ENCODE measurements at places on chromosomes 2 and 18.

GRCh38 chr2:20424300-20425290, 22.3 kb upstream of the RHOB start:
- no peak for DNase-seq

- DNase-seq: no peak
Observed at GRCh38 chr2:128710729-128711128, 392.1 kb upstream of the HS6ST1 start.

DNA sequence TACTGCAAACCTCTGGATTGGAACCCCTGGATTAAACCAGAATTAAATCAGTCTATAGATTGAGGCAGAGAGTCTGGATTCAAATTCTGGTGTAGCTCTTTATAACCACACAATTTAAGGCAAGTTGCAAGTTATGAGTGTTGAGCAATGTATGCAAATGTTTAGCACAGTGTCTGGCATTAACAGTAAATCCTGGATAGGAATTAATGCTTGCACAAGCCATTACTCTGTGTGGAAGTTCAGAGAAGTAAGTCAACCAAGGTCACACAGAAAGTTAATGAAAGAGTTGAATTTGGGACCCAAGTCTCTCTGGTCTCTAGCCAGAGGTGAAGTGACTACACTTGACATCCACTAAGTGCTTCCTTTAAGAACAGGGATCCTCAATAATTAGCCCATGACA, 2.0 kb upstream of the MARCO start:
- DNase-seq: no peak

- no peak for DNase-seq
Observed at GRCh38 chr2:74332550-74333174, 10.6 kb downstream of the SLC4A5 start.

- DNase-seq: no peak
Observed at GRCh38 chr2:218567797-218568189, 358 bp downstream of the USP37 start.

GRCh38 chr2:237571551-237571950, 5.2 kb downstream of the PRLH start:
- no peak for DNase-seq

GRCh38 chr2:11625671-11626070, 44.3 kb downstream of the NTSR2 start:
- DNase-seq: no peak

- DNase-seq: no peak
Observed at GRCh38 chr2:240646900-240647502, 21.7 kb downstream of the GPR35 start.

- DNase-seq: peak; percentile 77
Observed at GRCh38 chr18:77133835-77134496, 1.4 kb upstream of the MBP start.

- no peak for DNase-seq
Observed at GRCh38 chr2:38262069-38262871, 114.8 kb downstream of the ATL2 start.

DNA sequence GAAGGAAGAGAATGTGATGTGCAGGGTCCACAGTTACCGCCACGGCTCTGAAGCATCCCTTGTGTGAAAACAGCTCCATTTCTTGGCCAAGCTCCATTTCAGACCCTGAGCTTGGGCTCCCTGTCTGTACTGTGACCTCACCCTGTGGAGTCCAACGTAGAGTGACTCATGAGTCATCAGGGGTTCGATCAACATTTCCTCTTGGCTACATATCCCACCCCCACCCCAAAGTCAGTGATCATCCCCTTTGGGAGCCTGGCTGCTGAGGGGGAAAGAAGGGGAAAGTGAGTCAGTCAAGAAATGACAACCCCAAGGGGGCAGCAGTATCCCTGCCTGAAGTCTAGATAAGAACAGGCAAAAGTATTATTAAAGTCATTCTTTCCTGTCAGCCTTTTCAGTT, 62.2 kb downstream of the PAPOLG start:
- peak; percentile 19 for DNase-seq

GRCh38 chr2:8324164-8324856, 357.5 kb upstream of the ID2 start:
- DNase-seq: peak; percentile 87

DNA sequence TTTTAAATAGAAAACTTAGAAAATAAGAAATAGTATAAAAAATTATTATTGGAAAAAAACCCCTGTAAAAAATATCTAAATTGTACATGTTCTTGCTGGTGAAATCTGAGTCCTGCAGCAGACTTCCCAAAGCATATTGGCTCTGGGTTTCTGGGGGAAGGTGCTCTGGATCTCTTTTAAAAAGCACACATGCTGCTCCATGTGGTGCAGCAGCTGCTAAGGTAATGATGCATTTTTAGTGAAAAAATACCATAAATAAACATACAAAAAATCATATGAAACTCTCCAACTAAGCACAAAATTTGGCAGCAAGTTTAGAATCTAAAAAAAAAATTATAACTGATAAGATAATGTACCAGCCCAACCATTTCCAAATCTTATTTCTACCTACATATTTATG, 216.5 kb downstream of the GPD2 start:
- no peak for DNase-seq

DNA sequence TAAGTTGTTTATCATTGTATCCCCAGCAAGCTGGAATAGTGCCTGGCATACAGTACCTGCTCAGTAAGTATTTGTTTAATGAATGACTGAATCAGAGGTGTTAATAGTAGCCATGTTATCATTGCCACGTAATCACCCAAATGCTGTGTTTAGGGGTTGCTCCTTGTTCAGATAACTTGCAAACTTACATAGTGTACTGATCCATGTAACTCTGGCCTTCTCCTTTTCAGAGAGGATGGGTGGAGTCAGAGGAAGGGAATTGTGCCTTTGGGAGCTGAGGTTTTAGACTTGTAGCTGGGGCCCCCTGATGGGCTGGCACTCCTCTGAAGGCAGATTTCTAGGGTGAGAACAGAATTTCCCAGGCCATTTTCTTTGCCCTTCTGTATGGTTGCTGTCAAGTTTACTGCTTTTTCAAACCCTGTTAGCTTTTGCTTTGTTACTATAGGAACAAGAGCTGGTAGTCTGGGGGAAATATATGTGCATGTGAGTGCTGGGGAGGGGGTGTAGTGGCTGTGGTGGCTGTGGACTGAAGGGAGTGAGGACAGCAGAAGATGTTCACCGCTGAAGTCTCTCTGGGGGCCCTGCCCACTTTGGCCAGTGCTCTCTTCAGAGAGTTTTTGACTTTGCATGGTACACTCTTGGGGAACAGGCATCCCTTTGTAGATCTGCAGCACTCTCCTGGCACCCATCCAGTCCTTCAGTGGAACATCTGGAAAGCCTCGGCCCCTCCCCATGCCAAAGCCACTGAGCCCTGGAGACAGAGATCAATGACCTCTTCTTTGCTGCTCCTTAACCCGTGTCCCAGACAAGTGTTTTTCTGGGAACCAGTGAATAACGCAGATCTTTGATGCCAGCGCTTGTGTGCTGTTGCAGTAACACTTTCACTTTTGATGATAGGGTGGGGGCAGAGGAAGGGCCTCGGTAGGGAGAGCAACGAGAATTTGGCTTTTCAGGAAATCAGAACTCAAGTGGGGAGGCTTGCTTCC, 209.0 kb downstream of the PRKCE start:
- DNase-seq: no peak

GRCh38 chr18:2223849-2224248, 347.5 kb downstream of the METTL4 start:
- DNase-seq: no peak

GRCh38 chr18:31554776-31555175, 36.9 kb upstream of the TTR start:
- no peak for DNase-seq

DNA sequence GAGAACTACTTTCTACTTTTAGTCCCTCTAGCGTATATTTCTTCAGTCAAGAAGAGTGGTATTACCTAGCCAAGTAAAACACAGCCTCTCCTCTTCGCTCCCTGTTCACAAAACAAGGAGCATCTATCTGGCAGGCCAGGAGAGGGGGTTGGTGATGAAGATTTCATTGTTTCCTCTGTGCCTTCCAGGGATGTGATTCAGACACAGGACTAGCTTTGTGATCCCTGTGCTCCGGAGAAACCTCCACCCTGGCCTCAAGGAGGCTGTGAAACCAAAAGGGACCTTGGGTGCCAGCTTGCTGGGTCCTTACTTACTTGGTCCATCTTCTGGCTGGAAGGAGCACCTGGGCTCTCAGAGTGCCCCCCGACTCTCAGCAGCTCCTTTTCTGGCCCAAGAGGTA, 5.7 kb downstream of the RHOB start:
- no peak for DNase-seq

DNA sequence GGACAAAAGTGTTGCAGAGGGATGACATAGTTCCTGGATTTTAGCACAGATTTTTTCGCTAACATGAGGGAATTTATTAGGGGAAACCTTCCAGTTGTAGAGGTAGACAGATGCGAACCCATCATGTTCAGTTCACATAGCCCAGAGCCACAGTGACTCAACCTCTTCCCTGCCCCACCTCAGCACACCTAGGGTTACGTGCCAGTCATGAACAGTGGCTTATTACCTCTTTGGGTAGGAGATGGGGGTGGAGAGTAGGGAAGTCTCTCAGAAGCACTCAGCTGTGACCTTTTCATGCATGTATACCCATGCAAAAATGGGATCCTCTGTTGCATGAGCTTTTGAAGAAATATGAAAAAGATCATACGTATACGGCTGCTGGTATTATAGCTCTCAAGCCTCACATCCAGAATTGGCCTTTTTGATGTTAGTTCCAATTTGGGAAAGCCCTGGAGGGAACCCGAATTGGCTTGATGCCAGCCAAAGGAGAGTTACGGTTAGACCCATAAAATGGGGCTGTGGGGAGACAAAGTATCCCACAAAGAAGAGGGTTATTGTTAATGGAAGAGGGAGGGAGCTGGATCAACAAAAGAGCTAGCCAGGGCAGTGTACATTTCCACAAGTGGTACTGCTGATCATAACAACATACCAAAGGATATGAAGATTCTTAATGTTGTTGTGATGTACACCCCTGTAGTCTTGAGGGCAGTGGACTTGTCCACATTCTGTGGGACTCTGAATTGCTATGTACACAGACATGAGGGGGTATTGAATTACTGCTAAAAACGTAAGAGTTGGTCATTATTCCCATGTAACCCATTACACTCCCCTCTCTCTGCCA, 4.9 kb downstream of the TANC1 start:
- DNase-seq: no peak

DNA sequence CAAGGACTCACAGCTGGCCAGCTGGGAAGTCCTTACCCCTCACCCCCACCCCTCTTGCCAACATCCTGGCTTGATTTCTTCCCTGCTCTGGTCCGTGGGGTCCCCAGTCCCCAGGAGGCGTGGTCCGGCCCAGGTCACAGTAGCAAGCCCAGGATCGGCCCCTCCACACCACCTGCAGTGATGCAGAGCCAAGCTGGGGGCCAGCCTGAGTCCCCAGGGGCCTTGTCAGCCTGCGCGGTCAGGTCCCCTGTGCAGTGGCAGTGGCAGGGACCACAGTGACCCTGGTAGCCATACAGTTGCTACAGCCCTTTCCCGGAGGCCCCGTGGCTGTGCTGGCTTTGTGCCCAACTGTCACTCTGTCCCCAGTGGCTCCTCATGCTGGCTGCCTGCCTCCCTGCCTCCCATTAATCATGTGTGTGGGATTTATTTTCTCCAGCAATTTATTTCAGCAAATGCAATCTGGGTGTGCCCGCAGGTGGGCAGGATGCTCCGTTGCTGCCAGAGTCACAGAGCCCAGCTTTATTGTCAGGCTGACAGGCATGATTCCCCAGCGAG, 8.8 kb upstream of the PRSS56 start:
- DNase-seq: no peak

DNA sequence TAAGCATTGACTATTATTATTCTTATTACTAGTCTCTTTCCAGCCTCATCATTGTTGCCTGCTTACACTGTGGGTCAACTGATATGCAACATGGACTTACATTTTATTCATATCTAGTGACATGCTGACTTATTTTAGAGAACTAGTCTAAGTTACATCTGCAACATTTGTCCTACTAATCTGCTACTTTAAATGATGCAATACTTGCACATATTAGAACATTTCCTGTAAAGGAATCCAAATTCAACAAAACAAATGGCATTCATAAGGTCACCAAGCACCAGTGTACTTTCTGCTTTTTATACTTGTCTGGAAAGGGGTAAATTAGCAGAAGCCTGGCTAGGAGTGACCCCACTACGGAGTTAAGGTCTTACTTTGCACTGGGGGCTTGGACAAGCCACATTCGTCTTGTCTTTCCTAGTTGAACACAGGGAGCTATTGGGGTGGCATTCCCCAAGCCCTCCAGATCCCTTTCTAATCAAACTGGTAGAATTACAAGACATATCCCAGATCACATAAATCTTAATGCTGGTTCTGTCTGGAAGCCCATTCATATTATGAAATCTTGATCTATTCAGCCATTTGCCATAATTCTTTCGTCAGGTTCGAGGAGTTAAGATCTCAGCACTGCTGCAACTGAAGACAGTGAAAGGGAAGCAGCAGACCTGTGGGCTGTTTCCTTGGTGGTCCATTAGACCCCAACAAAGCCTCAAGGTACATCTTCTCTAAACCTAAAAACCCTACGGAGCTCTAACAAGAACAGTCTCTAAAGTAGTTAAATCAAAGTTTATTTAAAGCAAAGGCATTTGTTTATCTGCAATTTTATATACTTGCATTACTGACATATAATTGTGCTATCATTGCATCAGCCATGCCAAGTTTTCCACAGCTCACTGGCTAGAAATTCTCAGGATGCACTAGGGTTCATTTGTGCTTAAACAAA, 49.9 kb upstream of the RTN4 start:
- no peak for DNase-seq

GRCh38 chr2:195252018-195252417, 405.0 kb upstream of the SLC39A10 start:
- DNase-seq: no peak

DNA sequence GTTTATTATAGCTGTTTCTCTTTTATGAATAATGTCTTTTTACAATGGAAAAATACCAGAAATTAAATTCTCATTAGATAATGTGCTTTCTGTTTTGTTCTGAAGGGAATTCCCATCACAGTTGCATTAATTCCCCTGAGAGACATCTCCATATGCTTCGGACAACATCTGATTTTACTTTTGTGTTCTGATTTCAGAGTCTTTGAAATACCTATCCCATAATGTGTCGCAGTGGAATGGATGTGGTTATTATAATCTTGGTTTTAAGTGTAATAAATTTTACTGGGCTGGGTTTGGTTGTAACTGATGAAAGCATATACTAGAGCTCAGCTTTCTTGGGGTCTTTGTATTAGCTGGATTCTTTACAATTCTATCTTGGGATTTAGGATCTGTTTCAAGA, 12.5 kb downstream of the SPTBN1 start:
- no peak for DNase-seq

DNA sequence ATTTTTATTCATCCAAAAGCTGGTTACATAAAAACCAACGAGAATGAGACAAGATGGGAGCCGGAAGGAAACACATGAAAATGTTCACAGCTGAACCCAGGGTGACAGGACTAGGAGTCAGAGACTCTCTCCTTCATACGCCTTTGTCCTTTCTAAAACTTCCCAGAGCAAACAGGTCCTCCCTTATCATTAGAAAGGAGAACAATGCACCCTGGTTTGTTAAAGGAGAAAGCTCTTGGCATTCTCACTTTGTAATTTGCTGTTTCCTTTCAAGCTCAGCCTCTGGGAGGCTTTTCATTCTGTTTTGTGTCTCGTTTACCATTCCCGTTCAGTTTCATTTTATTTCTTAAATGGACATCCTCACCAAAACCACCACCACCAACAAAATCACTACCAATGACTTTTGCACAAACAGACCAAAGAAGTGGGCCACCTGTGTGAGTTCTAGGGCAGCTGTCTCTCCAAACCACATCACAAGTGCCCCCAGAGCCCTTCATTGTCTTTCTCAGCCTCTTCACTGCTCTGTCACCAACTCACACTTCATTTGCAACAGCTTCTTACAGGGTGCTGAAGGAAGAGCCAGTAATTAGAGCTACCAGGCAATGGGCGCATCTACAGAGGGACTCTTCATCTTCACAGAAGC, 105.3 kb downstream of the HDAC4 start:
- peak; percentile 90 for DNase-seq

All from Jurkat, Clone E6-1 (cell line).